ENCODE measurements at places on chromosomes 7 and 10.

DNA sequence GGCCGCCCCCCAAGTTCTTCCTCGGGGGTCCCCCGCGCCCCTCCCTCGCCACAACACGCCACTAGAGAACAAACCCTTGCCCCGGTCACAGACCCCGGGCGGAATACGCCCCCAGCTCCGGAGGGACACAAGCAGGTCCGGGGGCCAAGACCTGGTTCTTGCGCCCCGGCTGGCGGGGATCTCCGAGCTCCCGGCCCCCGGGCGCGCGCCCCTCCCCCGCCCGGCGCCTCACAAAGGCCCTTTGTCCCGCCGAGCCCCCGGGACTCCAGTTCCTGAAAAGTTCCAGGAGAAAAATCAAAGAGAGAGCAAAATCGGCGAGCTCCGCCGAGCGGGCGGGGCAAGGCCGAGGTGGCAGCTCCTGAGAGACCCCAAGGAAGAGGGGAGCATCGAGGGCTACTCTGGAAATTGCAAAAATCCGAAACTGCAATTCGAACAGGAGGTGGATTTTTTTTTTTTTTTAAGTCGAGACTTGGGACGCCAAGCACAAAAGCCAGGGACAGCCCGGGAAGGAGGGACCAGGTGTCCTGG is 4.0 kb downstream of the TNRC18 start:
- DNase-seq, result no peak

- no peak for DNase-seq
Measured at GRCh38 chr7:67021260-67021659, 24.6 kb downstream of the TYW1 start.

DNA sequence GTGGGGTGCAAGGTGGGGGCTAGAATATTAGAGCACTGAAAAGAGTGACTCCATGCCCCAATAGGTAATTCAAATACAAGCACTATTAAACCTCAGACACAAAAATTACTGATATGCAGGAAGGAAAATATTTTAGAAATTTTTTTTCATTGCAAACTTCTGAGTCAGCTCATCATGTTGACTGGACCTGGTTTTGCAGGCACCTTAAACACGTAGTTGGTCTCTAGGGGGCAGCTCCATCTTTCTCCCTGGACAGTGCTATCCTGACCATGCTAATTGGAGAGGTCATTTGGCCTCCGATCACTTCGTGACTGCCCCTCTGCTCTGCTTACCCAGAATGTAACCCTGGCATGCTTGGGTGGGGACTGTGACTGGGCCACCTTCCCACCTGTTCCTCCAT is 368.4 kb upstream of the MKI67 start:
- no peak for DNase-seq

GRCh38 chr10:74677951-74678350 is 148.4 kb upstream of the KAT6B start:
- DNase-seq, result no peak

GRCh38 chr10:22029445-22030236 is 26.1 kb upstream of the DNAJC1 start:
- no peak for DNase-seq

DNA sequence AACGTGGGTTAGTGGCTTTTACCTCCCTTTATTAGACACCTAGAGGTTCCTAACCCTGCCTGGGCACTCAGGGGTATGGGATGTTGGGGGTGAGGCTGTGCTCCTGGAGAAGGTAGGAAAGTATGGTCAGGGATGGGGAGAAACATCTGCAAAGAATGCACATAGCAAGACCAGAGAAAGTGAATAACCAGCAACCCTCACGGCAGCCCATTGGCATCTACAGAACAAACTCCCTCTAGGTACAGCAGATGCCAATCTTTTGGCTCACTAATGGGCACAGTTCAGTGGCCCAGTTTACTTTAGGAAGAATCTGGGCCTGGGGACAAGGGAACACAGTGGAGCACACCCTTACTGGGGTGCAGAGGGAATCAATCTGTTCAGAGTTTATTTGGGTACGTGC is 143.9 kb downstream of the JAZF1 start:
- DNase-seq, result no peak

- peak; percentile 5 for DNase-seq
Measured at GRCh38 chr10:116417821-116418220, 9.8 kb upstream of the PNLIPRP3 start.

DNA sequence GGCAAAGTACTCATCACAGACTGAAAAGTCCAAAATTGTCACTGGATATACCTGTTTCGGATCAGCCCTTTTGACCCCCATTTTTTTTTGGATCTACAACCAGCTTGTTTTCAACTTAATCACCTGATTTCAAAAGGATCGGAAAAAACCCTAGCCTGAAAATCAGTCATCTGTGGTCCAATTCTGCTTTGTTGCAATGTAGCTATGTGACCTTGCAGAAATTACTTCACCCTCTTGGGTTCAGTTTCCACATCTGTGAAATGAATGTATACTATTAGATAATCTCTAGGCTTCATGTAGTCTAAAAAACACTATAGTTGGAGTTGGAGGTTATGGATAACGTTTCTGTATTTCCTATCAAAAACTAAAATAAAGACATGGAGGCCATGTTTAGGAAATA is 37.1 kb downstream of the STEAP4 start:
- no peak for DNase-seq

GRCh38 chr7:43868681-43869005 is 674 bp downstream of the MRPS24 start:
- no peak for DNase-seq

GRCh38 chr10:49134327-49134726 is 506 bp upstream of the FAM170B start:
- no peak for DNase-seq

GRCh38 chr10:9275861-9276260 is 1221.4 kb downstream of the GATA3 start:
- no peak for DNase-seq

GRCh38 chr7:11376529-11376928 is 402.9 kb downstream of the PHF14 start:
- no peak for DNase-seq

GRCh38 chr7:110084181-110084807 is 1006.6 kb upstream of the LRRN3 start:
- no peak for DNase-seq

- DNase-seq, result peak; percentile 33
Measured at GRCh38 chr10:127149501-127150081, 46.8 kb downstream of the INSYN2A start.

DNA sequence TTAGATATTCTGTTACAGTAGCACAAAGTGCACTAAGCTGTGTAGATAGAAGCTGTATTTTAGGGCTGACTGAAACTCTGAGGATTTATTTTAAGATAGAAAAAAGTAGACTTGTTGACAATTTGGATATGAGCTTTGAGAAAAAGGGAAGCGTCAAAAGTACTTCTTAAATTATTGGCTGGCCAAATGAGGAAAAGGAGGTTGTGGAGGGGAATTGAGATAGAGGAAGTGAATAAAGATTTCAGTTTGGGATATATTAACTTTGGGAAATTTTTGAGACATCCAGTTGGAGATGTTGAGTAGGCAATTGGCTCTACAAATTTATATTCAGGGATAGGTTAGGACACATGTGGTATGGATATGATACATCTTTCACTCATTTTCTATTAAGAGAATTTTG is 74.0 kb upstream of the CCDC6 start:
- no peak for DNase-seq

DNA sequence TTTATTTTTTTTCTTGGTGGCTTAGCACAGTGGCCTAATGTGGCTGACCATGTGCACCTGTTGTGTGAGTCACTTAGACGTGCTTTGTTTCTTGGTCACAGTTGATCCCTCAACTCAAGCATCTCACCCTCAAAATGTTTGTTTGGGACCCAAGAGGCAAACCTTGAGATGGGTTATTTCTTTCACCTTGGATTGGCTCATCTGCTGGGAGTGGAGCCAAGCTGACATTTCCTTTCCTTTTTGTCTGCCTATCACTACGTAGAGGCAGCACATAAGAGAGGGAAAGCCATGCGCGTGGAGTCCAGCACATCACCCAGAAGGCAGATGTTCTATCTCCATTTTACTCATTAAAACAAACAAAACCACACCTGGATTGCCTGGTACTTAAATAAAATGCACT is 6.4 kb upstream of the PRKCQ start:
- DNase-seq, result no peak

- peak; percentile 22 for DNase-seq
Measured at GRCh38 chr7:22675917-22676343, 51.1 kb upstream of the IL6 start.

DNA sequence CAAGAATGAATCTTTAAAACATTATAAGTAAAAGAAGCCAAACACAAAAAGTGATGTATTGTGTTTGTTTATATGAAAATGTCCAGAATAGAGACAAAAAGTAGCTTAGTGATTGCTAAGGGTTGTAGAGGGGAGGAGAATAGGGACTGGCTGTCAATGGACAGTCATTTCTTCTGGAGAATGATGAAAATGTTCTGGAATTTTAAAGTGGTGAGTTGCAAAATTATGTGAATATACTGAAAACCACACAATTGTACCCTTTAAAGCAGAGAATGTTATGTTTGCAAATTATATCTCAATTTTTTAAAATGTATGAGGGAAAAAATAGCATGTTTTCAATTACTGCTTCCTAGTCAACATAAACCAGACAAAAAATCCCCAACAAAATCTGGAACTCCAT is 174.2 kb downstream of the KMT2E start:
- DNase-seq, result no peak

GRCh38 chr7:30136117-30136731 is 1.4 kb downstream of the MTURN start:
- no peak for DNase-seq

DNA sequence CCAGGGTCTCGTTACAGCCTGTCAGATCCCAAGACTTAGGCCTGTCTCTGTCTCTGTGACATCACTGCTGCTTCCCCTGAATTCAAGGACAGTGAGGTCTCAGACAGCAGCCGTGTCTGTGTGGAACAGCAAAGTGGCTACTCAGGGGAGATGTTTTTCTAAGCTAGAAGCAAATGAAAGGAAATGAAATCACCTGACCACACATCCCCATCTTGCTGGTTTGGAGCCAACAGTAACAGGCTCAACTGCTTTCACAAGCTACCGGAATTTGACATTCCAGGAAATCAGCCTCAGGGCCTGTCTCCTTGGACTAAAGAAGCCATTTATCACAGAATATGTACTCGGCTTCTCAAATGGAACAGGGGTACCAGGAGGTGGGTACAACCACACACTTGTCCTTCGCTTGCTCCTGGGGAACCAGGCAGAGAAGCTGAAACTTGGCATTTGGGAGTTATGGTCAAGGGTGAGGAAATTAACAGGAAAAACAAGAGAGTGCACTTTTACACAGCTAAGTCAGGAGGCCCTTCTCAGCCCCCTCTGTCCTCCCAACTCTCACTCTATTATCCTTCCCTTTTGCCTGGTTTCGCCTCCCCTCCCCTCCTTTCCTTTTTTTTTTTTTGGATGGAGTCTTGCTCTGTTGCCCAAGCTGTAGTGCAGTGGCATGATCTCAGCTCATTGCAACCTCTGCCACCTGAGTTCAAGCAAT is 73.2 kb downstream of the SPDYE5 start:
- DNase-seq, result peak; percentile 97

DNA sequence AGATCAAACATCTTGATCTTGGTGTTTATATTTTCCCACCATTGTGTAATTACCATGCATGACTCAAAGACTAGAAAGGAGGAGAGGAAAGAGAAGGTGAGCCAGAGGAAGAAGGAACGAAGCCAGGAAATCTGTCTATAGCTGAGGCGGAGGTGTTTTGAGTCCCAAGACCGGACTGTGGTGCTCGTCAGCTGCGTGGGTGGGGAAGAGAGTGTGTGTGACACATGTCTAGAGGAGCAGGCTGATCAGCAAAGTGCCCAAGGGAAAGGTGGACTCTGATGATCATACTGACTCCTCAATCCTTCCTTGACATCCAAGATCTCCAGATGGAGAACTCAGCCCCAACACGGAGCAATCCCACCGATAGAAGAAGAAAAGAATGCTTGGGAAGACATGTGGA is 189.5 kb upstream of the MINDY3 start:
- no peak for DNase-seq

DNA sequence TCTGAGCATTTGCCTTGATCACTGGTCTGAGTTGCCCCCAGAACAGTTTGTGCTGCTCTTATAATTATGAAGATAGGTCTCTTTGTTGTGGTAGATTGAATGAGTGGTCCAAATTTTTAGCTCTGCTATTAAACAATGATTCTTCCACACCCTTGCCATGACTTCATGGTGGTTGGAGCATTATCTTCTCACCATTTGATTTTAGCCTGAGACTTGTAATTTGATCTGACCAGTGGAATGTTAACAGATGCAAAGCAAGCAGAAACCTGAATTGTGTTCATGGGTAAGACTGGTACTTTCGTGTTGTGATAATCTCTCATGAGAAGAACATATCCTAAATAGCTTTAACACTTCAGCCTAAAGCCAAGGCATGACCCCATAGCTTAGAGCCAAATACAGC is 139.1 kb downstream of the TFPI2 start:
- DNase-seq, result no peak

DNA sequence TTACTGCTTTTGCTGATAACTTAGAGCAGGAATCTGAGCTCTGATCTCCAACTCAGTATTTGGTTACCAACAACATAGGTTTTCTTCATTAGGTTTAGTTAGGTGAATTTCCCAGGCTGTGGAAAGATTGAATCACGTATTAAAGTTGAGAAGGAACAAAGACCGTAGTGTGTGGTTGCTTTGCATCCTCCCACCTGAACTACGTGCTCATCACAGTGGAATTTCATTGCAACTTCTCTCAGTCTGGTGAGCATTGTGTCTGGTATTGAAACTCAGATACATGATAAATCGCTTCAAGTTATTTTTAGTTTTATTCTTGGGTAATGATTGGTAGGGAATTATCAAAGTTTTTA is 139.4 kb upstream of the AKR1E2 start:
- DNase-seq, result peak; percentile 93

DNA sequence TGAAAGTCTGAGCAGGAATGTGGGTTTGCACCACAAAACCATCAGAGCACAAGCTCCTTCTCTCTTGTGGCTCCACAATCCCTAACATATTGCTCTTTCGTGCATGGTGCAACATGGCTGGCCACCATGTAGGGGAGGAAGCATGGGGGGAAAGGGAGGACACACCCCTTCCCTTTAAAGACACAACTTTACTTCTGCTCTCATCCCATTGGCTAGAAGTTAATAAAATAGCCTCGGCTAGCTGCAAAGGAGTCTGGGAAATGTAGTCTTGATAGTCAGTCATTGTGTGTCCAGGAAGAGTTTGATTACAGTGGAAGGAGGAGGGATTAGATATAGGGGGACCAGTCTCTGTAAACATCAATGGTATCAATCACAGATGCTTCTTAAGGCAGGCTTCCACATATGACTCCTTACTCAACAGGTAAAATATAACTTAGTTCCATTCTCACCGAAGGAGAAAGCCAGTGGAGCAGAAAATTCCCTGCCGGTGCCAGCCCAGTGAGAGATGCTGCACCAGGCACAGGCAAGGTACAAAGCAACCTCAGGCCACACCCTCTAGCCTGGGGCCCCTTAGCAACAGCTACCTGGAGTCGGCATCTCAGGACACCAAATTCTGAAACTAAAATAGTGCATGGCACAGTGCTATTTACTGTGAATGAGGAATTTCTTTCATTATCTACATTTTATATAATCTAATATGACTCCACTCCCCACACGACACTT is 124.7 kb upstream of the CTBP2 start:
- DNase-seq, result no peak

DNA sequence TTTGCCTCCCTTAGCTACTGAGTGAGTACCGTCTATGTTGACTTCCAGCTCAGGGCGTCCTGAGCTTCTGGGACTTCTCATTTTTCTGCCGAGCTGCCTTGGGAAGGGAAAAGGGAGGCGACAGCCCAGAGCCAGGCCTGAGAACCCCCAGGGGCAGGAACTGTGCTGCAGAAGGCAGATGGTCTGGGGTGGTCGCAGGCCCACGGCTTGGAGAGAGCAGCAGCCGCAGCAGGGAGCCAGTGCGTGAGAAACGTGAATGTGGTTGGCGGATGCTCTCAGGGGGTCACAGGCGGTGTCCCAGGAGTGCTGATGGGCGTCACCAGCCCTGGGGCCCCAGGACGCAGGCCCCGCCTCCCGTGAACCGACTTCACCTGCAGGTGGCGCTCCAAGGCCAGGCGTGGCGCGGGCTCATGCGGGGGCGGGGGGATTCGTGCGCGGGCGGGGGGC is 9.2 kb upstream of the PWWP2B start:
- DNase-seq, result no peak

Data from A172 (cell line).